ENCODE measurements at places on chromosomes 12 and 14.

GRCh38 chr14:61343991-61344405, 22.6 kb downstream of the PRKCH start:
- DNase-seq = no peak

- peak; percentile 99 for DNase-seq
Measured at GRCh38 chr12:32051511-32052211, 55.0 kb upstream of the BICD1 start.

- peak; percentile 17 for DNase-seq
Measured at GRCh38 chr14:69036757-69037506, 57.8 kb upstream of the ACTN1 start.

GRCh38 chr12:52277486-52278245, 3.2 kb downstream of the KRT86 start:
- DNase-seq = no peak

GRCh38 chr12:29782871-29783772, 620 bp downstream of the TMTC1 start:
- no peak for DNase-seq

DNA sequence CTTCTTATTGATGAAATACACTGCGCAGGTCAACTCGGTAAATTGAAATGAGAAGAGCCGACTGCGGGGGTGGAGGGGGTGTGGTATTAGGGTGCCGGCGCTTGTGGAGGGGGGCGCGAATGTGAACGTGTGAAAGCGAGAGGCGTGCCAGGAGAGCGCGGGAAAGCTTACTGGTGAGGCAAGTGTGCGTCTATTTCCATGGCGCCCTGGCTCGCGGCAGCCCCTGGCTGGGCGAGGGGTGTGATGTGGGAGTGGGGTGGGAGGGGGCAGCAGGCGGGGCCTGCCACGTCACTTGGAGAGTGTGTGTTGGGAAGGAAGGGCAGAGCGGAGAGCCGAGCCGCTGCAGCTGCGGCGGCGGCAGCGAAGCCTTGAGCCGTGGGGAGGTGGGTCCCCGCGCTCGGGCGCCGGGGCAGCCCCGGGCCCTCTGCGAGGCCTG, 88.8 kb downstream of the GALNT8 start:
- DNase-seq = no peak

DNA sequence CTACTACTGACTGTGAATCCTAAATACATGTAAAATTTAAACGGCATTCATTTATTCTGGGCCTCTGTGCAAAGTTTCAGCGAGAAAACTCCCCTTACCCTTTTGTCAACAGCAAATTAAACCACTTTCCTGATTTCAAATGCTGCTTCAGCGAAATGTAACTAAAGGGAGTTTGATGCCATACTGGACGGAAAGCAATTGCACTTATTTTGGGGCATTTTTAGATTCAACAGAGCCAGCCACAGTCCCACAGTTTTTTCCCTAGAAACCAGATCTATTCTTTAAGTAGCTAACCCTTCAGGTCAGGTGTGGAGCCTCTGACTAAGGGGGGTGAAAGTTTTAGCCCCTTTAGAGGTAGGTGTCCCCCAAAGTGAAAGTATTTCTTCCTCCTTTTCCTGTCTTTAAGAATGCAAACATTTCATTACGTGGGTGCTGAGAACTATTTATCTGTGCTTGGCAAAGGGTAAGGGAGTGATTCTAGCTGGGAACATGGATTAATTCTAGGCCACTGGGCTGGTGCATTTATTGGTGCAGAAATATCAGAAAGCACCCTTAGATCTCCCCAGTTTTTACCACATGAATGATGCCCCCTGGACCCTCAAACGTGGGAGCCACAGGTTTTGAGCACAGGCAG, 72.7 kb downstream of the SPTB start:
- peak; percentile 19 for DNase-seq

GRCh38 chr12:24909667-24910066, 39.2 kb downstream of the BCAT1 start:
- DNase-seq = peak; percentile 95

GRCh38 chr12:112352921-112353320, 29.3 kb downstream of the HECTD4 start:
- no peak for DNase-seq

DNA sequence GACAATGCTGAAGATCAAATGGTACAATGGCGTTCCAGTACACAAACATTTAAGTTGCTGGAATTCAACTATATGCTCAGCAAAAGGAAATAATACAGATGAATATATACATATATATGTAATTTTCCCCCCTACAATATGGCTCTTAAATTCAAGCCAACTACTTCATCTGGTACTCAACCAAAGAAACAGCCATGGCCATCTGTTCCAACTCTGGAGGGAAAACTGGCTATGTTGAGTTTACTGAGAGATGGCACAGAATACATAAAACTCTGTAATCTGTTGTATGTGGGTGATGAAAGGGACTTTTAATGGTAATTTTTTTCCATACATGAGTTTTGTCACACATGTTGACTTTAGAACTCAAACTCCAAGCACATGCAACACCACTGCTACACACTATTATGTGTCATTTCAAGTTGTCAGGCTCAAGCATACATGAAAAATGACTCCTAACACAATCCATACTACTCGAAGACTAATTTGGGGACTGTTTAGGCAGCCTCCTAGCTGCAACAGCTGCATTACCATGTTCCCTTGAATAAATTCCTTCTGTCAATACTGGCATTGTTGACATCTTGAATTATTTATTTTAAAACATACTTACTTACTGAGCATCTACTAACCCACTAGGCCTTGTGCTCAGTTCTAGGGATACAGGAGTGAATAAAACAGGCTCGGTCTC, 38.2 kb upstream of the MAP3K9 start:
- DNase-seq = no peak

GRCh38 chr12:2372178-2372577, 319.4 kb downstream of the CACNA1C start:
- DNase-seq = no peak

DNA sequence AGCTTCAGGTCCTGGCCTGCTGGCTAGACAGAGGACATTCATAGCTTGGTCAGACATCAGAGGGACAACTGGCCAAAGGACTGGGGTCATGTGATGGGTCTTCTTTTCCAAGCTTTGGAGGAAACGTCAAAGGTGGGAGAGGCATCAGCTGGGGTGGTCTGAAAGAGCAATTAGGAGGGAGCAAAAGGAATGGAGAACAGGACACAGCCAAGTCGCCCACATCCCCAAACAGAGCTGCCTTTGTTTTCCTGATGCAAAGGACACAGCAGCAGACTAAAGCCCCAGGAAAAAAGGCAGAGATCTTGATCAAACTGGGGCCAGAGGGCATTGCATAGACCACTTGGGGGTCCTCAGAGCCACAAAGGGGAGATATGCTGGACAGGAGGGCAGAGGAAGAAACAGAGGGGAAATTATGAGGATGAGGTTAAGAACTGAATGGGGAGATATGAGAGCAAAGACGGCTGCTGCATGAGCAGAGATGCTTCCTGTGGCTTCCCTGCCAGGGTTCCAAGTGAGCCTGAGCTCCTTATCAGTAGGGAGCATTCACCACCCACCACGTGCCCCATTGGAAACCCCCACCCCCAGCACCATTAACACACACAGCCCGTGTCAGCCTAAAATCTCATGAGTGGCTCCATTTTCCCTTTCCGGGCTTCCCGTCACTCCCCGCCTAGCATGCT, 62.4 kb downstream of the ANO2 start:
- DNase-seq = no peak

DNA sequence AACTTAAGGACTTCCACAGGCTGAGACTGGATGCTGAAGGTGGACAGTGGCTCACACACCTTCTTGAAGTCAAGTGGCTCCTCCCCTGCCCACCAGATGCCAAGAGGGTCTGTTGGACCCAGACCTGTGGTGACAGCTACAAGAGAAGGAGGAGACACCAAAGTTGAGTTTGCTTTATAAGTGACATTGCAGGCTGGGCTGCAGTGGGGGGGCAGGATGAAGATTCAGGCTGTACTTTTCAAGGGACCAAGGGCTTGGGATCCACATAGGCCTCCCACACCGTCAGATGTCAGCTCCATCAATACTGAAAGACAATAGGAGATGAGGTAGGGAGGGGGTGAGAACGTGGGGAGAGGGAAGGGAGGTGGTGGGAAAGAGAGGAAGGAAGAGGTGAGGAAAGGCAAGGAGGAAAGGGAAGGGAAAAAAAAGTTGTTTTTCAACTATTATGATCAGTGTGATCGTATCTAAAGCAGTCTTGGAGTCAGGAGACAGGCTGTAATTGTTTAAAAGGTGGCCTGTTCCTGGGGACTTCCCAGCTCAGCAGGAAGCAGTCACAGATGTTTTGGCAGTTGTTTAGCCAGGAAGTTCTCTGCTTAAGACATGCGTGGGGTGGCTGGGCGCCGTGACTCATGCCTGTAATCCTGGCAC, 84.1 kb upstream of the RESF1 start:
- peak; percentile 78 for DNase-seq

- peak; percentile 80 for DNase-seq
Measured at GRCh38 chr12:123150744-123151456, at the start of gene PITPNM2. PITPNM2 (minus strand) TSS chr12:123151090; CDS start chr12:123034590, 116,500 bp downstream.

GRCh38 chr14:80455031-80455430, 243.7 kb upstream of the DIO2 start:
- no peak for DNase-seq

DNA sequence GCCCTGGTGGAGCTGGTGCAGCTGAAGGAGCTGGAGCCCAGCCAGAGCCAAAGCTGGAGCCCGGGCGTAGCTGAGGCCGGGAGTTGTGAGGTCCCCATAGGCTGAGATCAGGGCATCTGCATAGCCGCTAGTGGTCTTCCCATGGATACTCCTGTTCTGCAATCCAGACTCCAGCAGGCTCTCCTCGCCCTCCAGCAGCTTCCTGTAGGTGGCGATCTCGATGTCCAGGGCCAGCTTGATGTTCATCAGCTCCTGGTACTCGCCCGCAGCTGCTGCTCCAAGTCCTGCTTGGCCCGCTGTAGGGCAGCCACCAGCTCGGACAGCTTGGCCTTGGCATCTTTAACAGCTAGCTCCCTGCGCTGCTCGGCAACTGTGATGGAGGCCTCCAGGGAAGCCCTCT, 966.1 kb downstream of the FSCB start:
- no peak for DNase-seq

GRCh38 chr12:115920395-115921183, 356.9 kb downstream of the MED13L start:
- DNase-seq = no peak

DNA sequence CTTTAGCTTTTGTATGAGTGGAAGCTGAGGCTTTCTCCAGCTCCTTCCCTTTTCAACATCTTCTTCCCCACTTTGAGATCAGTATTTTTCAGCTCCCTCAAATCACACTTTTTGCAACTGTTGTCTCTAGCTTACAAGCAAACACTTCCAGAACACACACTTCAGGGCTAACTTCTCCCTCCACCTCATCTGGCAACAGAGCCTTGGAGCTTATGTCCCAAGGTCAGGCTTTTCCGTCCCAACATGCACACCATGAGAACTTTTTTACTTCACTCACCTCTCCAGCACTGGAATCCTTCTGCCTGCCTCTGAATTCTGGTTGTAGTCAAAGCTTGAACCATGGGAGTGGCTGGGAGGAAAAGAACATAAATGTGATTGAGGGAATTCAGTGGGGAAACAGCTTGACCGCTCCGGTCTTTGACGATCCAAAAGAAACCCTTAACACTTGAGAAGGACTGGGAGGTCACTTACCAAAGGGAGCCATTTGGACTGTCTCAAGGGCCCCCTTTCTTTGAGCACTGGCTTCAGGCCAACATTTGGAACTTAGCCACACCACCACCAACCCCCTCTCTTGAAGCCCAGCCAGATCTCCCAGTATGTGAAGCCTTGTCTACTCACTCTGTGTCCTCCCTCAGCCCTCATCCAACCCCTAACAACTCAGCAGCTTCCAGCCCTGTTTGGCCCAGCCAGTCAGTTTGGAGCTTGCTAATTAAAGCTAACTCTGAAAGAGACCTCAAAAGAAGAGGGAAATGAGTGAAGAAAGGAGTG, 3.9 kb upstream of the BLOC1S1 start:
- DNase-seq = no peak

GRCh38 chr14:99660006-99660566, 15.2 kb downstream of the HHIPL1 start:
- no peak for DNase-seq

DNA sequence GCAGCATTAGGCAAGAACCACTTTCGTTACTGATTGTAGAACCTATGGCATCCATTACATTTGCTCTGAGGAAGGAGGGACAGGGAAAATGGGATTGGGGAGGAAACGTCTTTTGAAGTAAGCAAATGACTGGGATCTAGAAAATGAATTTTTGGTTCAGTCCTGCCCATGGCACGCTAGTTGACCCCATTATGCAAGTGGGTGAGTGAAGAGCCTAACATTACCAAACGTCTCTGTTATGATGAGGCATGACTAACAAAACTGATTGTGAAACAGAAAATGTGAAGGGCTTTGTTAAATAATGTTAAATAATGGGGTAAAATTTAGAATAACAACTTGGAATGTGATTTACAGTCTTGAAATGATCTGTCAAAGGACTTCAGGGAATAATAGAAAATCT, 38.9 kb downstream of the CPSF2 start:
- DNase-seq = peak; percentile 77

DNA sequence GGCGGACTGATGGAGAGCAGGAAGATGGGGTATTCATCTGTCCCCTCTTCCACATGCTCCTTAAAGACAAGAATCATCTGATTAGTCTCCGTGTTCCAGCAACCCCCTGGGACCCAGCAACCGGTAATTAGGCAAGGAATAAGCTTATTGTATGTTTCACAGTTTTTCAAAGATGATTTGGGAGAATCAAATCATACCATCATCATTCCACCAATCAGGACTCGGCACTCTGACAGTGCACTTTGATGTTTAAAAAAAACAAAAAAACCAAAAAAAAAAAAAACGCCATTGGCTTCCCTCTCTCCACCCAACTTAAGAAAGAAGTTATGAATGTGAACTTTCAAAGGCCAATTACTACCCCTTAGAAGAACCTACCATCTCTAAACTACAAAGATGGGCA, 1.3 kb upstream of the DYNC1H1 start:
- DNase-seq = no peak

DNA sequence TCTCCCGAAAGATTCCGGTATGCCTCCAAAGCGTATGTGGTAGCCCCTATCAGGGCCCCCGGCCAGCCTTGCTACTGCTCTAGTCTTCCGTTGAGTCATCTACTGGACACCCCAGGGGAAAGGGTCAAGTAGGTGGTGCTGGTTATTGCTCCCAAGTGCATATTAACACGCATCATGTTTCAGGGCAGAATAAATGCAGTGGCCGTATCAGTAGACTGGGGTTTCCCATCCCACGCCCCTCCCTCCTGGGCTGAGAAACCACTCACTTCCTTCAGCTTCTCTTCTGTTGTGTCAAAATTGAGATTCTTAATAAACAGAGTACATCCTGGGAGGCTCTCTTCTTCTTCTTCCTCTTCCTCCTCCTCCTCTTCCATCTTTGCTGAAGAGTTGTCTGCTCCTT, 39.3 kb downstream of the RBM19 start:
- no peak for DNase-seq

DNA sequence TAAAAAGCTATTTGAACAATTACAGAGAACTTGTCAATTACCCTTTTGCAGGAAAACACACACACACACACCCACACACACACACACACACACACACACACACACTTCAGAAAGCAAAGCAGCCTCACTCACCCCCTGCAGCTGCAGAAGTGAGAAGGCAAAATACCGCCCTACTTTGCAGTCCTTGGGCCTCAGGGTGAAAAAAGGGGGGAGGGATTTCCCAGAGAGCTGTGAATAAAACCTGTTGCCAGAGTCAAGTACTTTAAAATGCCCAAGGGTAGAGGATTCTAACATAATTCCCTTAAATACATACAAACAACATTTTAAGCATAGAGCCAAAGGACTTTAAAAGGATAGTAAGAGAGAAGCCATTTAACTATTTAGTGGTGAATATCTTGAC, 285.9 kb downstream of the MDGA2 start:
- DNase-seq = no peak

GRCh38 chr12:93415723-93416464, 25.9 kb downstream of the UBE2N start:
- DNase-seq = no peak

GRCh38 chr12:124107351-124107750, 134.3 kb downstream of the ZNF664 start:
- DNase-seq = no peak

All from ELR (cell line).